Stimulated activated CD4-positive, alpha-beta T cell treated with anti-CD3 and anti-CD28 coated beads, Interleukin-15, amount 100 ng/mL, for 48 hours (primary cell): ENCODE measurements at places on chromosomes 2 and 18.

GRCh38 chr2:191521608-191522208 is 156.2 kb upstream of the NABP1 start:
- DNase-seq: no peak

DNA sequence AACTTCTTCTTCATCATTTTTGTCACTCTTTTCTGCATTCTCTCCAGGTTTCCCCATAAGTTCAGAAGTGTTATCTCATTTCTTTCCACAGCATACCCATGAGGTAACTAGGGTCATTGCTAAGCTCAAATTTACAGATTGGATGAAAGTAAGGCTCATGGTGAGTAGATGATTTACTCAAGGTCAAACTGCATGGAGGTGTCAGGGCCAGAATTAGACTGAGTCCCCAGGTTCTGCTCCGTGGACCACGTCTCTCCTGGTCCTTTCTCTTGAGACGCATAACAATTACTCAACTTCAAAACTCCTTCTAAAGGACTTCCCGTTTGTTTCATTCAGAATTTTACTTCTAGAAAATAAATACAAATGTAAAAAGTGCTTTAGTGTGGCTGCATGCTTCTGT is 43.4 kb downstream of the SMIM21 start:
- DNase-seq: no peak

DNA sequence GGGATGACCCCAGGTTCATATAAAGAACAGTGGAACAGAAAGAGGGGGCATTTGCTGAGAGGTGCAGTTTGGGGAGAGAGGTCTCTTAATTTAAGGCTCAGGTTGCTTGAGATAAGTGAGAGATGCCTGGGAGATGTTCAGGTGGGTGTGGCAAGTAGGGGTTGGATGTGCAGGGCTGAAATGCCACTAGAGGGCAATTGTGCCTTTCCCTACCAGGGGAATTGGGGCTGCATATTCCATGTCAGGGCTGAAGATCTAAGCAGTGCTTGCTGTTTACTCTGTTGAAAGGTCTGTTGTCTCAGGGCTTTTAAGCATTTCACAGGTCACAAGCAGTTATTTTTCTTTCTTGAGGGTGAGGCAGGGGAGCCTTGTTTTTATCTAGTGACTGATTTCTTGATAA is 7.8 kb downstream of the CCDC85A start:
- no peak for DNase-seq

DNA sequence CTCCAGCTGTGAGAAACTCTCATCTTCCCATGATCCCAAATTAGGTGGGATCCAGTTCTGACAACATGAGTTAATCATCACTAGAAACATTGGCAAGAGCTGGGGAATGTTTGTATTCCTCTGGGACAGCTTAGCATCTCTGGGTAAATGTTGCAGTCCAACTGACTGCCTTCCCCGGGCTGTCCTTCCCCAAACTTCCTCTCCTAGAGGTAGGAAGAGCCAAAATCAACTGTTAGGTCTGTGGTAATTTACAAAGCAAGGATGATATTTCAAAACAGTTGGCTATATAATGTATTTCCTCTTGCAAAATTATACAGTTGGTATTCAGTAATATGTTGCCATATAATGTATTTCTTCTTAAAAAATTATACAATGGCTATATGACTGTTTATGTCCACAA is 148.5 kb downstream of the MGAT5 start:
- DNase-seq: no peak

- no peak for DNase-seq
Observed at GRCh38 chr2:128876986-128877983, 558.6 kb upstream of the HS6ST1 start.

GRCh38 chr2:45180033-45180746 is 170.9 kb upstream of the SIX2 start:
- no peak for DNase-seq

DNA sequence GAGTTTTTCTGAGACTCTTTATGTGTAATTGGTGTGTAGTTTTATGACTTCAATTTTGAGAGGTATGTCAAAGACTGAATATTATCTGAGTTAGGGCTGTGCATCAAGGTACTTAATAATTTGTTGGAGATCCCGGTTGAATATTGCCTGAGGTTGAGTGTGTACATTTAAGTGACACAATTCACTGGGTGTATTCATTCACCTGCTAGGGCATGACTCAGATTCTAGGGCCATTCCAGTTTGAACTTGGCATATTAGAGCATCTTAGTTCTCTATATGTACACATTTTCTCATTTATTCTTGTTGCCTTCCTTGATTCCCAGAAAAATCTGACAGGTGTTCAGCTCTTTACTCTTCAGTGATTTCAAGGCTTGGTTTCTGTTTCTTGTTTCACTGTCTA is 12.5 kb downstream of the MAP4K4 start:
- no peak for DNase-seq

GRCh38 chr18:22544626-22545025 is 126.9 kb upstream of the CTAGE1 start:
- no peak for DNase-seq

- DNase-seq: no peak
Observed at GRCh38 chr2:82803307-82803706, 1655.8 kb downstream of the SUCLG1 start.

DNA sequence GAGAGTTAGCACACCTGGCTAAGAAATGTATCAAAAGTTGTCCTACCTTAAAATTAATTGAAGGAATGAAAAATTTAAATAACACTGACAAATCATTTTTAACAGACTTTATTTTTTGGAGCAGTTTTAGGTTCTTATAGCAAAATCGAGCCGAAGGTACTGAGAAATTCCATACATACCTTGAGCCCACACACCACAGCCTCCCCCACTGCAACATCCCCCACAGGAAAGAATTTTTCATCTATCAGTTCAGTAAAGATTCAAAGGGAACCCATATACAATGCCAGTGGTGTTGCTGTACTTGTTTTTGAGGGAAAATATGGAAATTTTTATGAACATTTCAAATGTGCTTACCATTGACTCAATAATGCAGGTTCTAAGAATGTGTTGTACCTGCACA is 169.8 kb upstream of the HS6ST1 start:
- DNase-seq: no peak

- no peak for DNase-seq
Observed at GRCh38 chr2:19416083-19416482, 57.7 kb upstream of the OSR1 start.

GRCh38 chr18:76708071-76708721 is 114.2 kb upstream of the ZNF236 start:
- no peak for DNase-seq

DNA sequence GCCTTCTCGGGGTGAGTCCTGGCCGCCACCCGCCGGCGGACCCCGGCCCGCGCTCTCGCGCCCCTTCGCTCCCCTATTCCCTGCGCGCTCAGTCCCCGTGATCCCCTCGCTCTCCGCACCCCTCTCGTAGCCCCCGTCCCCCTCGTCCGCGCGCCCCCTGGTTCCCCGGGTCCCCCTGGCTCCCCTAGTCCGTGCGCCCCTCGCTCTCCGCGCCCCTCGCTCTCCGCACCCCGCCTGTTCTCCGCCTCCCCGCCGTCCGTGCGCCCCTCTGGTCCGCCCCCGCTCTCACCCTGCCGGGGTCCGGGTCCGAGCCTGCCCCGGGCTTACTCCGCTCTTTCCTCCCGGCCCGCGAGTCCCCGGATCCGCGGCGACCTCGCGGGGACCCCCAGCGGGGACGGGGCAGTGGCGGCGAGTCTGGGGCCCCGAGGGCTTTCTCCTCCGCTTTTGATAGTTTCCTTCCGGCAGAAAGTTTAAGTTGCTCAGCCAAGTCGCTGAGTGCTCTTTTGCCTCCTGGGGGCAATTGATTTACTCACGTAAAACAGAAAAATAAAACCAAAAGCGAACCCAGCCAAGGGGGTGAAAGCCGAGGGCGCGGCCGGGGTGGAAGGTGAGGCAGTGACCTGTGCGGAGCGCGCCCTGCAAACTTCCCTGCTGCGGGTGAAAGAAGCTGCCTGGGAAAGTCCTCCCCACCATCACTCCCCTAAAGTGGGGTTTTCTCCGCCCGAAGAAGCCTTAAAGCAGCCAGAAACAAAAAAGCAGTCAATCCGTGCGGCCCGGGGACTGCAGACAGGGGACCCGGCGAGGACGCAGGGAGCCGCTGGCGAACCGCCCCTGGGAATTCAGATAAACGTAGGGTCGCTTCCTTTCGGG is 568 bp downstream of the RAB31 start:
- no peak for DNase-seq
